ENCODE measurements at places on chromosomes 6 and 20.
A peak's percentile ranks its signal among the peaks of the same experiment; 100 is the strongest.

GRCh38 chr20:2859330-2860121 lies 13.8 kb upstream of the PTPRA start:
- no peak for DNase-seq

- DNase-seq: peak; percentile 3
Measured at GRCh38 chr6:97215157-97215769, 67.8 kb downstream of the MMS22L start.

GRCh38 chr6:126077810-126078776 lies 91.8 kb downstream of the TRMT11 start:
- no peak for DNase-seq

GRCh38 chr20:34114809-34115208 lies 2.8 kb upstream of the EIF2S2 start:
- no peak for DNase-seq

DNA sequence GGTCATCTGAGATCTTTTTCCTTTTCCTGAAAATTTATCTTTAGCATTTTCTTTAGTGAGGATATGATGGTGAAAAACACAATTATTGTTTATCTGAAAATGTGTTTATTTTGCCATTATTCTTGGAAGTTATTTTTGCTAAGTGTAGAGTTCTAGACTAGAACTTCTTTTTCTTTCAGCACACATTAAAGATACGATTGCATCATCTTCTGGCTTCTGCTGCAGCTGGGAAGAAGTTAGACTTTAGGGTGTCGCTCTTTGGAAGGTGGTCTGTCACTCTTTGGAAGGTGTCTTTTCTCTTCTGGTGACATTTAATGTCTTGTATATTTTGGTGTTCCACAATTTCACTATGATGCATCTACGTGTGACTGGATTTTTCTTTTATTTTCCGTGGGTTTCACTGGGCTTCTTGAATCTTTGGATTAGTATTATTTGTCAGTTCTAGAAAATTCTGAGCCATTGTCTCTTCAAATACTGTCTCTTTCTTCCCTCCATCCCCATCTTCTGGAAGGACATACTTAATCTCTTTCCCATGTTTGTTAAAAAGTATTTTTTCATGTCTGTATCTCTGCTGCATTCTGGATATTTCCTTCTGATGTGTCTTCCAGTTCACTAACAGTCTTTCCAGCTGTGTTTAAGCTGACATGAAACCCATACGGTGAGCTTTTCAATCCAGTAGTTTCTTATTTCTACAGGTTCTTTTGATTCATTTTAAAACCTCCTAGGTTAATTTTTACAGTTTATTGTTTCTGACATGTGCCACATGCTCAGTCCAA lies 81.0 kb downstream of the AGPAT4 start:
- DNase-seq: no peak

DNA sequence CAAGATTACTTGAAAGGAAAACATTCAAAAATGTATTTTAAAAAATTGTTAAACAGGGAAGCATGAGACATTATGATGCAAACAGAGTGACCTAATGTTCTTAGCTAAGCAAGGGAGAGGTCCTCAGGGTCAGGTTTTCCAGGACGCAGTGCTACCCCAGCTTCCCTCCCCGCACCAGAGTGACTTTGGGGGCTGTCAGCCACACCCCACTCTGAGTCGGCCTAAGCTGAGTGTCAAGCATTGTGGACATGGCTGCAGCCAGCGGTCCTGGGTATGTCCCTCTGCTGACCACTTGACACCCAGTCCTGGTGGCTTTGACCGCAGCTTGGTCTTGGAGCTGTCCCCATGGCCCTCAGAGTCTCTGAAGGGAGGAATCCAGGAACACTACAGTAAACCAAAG lies 54.9 kb upstream of the CD93 start:
- no peak for DNase-seq

Data from CD4-positive, alpha-beta T cell treated with Interleukin-17A for 4 hours (primary cell).